ENCODE measurements at places on chromosomes 4 and X.
A peak's percentile ranks its signal among the peaks of the same experiment; 100 is the strongest.

- DNase-seq = peak; percentile 8
Measured at GRCh38 chr4:54999003-54999402, 126.4 kb downstream of the KDR start.

DNA sequence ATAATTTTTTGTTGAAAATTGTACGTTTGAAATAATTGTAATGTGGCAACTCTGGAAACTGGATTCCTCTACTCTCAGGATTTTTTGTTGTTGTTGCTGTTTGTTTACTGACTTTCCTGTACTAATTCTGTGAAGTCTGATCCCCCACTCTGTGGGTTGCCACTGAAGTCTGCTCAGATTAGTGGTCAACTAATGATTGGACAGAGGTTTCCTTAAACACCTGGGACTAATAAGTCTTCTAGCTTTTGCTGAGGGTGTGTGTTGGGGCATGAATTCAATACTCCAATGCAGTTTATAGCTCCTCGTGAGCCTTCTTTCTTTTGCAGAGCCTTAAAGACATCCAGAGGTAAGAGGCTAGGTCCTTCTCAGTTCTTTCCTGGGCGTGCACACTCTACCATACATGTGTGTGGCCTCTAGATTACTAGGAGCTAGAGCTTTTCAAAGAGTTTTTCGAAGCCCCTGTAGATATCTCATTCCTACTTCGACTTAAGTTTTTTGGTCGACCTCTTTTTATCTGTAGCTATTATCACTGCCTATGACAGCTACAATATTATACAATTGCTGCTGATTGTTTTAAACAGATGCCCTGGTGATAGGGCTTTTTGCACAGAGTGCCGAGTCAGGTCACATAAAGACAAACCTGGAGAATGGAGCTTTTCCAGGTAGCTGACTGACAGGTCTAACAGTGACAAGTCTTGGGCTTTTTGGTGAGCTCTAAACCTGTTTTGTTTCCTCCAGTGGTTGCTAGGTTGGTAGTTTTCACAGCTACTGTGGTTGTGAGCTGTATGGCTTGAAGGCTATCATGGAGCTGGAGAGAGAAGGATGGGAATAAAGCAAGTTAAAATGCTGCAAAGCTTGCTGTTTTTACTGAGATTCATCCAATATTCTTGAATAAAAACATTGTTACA, 34.0 kb downstream of the BMP2K start:
- no peak for DNase-seq

- DNase-seq = no peak
Measured at GRCh38 chr4:88900432-88900831, 156.6 kb downstream of the FAM13A start.

GRCh38 chr4:107035819-107036583, at the start of gene DKK2:
Gene DKK2, minus strand, starts transcription at chr4:107036313. Its CDS starts 722 bp downstream, at chr4:107035591.
- no peak for DNase-seq

DNA sequence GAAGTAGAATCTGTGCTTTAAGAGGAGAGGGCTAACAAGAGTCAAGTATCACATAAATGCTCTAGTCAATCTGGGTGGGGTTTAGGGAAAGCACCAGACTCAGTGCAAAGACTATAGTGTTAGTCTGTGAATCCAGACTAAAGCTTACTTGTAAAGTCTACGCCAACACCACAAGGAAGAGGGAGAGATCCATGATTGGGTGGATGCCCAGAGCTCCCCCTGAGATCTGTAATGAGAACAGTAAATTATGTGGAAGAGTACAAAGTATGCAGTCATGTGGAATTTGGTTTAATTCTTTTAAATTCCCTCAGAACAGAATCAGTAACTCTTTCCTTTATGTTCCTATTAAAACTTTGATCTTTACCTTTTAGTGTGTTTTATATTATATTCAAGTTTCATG, 354.7 kb upstream of the SPANXN4 start:
- no peak for DNase-seq

DNA sequence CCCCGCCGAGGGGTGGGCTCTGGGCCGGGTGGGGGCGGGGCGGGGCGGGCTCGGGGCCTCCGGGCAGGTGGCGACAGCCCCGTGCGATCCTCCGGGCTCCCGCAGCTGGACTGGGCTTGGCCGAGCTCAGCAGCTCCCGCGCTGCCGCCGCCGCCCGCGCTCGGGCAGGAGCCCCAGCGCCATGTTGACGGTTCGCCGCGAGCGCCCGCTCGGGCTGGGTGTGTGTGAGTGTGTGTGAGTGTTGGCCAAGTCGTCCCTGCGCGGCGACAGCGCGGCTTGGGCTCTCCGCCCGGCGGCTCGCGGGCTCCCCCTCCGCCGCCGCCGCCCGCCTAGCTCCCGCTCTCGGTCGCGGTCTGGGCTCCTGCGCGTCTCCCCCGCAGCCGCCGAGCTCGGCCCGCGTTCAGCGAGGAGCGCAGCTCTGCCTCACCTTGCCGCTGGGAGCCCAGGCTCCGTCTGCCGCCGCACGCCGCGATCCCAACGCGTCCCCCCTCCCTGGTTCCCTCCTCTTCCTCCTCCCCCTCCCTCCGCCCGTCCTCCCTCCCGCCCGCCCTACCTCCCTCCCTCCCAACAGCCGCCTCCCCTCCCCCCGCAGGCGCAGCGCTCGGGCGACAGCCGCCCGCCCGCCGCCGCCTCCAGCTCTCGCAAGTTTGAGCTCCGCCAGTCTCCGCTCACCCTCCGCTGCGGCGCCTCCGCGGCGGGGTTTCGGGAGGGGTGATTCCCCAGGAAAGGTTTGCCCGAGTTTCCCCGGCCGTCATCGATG, at the start of gene BCOR:
TSS of gene BCOR (minus strand) at position 455 of the 760 bp plus-strand sequence. CDS start 20,029 bp downstream, outside the sequence.
- peak; percentile 78 for DNase-seq

- no peak for DNase-seq
Measured at GRCh38 chrX:45198706-45199105, 2.0 kb downstream of the DIPK2B start.

DNA sequence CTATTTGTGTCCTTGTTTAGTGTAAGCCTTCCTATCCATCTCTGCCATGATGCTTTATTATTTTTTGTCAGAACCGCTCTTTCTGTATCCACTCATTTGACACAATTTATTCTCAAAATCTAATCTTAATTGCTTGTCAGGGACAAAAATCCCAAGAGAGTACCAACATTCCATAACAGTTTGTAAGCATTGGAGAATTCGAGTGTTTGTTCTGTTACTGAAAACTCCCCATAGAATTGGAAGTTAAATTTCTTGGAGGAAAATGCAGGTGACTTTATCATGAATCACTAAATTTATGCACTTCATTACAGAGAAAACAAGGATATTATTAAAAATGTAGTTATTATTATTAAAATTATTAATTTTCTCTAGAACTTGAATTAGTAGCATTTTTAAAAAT, 1986.1 kb downstream of the ARAP2 start:
- no peak for DNase-seq

GRCh38 chrX:71532078-71532752, 689 bp upstream of the OGT start:
- DNase-seq = peak; percentile 71

DNA sequence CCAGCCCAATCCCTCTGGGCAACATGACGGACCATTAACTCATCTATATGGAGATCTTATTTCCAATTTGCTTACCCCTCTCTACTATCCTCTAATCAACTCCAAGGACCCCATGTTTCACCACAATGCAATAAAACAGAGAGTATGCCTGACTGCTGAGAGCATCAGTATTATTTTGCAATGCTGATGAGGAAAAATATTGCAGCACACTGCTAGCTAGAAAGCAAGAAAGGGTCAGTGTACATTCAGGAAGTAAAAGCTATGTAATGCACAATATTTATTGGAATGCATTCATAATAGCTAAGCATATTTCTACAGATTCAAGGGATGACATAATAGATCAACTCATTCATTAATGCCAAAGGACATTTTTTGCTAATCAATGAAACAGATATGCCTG, 33.2 kb downstream of the ARAP2 start:
- no peak for DNase-seq

DNA sequence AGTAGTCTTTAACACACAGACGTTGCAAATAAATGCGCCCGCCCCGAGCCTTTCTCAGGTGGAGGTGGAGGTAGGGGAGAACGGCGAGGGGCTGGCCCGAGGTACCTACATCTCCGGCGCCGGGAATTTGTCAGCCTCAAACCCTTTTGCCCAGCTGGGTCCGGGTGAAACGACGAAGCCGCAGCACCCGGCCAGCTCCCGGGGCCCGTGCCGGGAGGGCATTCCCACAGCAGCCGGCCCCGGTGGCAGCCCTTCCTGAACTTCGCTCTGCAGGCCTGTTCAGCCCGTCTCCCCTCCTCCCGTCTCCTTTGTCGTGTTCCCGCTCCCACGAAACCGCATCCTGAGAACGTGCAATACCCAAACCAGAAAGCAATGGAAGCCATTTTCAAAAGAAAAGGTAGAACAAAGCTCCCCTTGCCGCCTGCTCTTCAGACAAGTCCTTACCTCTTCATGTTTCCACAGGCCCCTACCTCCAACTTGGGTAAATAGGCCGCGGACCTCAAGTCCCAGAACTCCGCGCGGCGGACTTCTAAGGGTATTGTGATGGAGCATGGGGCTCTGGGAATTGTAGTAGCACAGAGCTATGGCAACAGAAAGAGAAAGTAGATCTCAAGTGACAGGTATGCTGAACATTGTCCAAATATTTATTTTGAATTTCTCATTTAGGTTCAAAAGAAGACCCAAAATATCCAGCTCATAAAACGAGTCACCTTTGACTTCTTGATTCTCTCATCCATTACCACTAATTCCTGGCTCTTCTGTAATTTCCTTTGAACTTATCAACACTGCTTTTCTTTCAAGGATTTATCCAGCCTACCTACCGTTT, at the start of gene RBM41:
TSS of gene RBM41 (minus strand) at position 501 of the 826 bp plus-strand sequence. CDS start at position 452, 49 bp downstream.
- peak; percentile 89 for DNase-seq

DNA sequence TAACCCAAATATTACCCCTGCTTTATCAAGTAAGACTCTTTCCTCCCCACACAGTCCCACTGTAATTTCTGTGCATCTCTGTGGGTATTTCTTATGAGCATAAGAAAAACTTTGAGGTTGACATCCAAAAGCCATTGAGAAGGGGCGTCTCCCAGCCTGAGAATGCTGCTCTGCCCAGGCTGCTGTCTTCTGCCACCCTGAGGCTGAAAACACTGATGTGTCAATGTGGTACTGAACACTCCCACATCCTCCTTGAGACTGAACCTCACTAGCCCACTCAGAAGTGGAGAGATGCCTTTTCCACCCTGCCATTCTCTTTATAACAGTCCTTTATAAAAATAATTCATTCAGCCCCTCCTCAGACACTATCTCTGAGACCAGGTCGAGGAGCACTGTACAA, 120.8 kb downstream of the SMIM20 start:
- no peak for DNase-seq

GRCh38 chr4:90349636-90350035, 222.4 kb downstream of the CCSER1 start:
- no peak for DNase-seq

- no peak for DNase-seq
Measured at GRCh38 chr4:114488301-114488982, 110.2 kb upstream of the UGT8 start.

DNA sequence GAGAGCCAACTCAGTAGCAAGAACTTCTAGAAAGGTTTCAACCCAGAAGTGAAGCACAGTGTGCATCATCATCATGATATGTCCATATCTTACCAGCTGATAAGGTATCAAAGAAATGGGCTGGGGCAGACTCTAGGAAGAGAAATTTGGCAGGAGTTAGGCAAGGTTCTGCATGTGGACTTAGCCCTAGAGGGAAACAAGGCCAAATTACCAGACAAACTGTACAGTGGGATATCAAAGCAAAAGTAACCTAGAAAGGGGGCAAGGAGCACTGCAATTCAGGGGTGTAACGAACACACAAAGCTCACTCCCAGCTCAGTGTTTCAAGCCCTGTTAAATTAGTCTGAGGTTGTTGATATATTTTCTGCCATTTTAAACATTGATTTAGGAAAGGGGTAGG, 407.4 kb downstream of the SMARCA1 start:
- DNase-seq = no peak

GRCh38 chr4:54585321-54586000, 72.3 kb upstream of the KIT start:
- peak; percentile 85 for DNase-seq

GRCh38 chrX:28668957-28669356, 81.7 kb downstream of the IL1RAPL1 start:
- no peak for DNase-seq

GRCh38 chr4:37988670-37989069, 28.5 kb downstream of the PTTG2 start:
- no peak for DNase-seq

- no peak for DNase-seq
Measured at GRCh38 chr4:136319789-136320464, 1212.4 kb downstream of the PCDH18 start.

DNA sequence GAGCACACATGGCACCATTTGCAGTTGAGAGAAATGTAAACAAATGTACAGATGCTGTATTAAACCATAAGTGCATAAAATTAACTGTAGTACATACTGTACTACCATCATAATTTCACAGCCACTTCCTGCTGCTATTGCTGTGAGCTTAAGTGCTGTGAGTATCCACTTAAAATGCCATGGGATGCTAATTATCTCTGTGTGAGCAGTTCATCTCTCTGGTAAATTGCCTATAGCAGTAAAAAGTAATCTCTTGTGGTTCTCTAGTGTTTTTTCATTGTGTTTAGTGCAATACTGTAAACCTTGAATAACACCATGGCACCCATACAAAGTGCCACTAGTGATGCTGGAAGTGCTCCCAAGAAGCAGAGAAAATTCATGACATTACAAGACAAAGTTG, 9.9 kb upstream of the SCOC start:
- no peak for DNase-seq

DNA sequence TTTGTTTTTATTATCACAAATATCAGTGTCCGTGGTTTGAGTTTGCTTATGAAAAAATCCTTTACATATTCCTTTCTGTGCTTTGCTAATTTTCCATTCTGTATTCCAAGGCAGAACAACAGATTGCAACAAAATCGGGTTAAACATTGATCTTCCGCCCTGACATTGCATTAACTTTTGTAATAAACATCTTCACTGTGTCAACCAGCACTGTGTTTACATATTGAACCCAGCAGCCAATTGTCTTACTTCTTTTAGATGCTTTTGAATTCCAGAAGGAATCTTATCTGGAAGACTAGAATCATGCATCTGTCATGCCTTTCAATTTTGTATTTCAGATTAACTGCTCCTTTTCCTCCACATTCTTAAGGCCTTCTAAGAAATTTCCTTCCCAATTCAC, 147.8 kb upstream of the CXXC4 start:
- DNase-seq = no peak

DNA sequence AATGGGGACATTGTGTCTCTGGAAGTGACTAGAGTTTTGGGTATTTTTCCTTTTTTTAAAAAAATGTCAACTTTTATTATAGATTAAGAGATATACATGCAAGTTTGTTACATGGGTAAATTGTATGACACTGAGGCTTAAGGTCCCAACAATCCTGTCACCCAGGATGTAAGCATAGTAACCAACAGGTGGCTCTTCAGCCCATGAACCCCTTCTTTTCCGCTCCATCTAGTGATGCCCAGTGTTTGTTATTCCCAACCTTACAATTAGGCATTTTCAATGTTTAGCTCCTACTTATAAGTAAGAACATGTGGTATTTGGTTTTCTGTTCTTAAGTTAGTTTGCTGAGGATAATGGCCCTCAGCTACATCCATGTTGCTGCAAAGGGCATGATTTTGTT, 102.7 kb downstream of the GRID2 start:
- no peak for DNase-seq

GRCh38 chrX:20267931-20268701, 1.4 kb upstream of the RPS6KA3 start:
- DNase-seq = no peak

GRCh38 chr4:72319601-72320021, 249.4 kb downstream of the ADAMTS3 start:
- no peak for DNase-seq

- peak; percentile 80 for DNase-seq
Measured at GRCh38 chr4:158856852-158857251, 88.0 kb downstream of the FNIP2 start.
